ENCODE measurements at places on chromosomes 2 and 18.

- H3K4me3 ChIP-seq = no peak overlapping the region
- no peaks in the 10 kb centered on the region for H3K27me3 ChIP-seq
These were observed 35.1 kb downstream of the TANC1 start for GRCh38 chr2:159003555-159003954.

- H3K36me3 ChIP-seq = peaks cover 16% of the 10 kb centered on the region
- no peak for DNase-seq
- H3K27me3 ChIP-seq = no peaks in the 10 kb centered on the region
- peaks cover under 1% of the 10 kb centered on the region for H3K4me1 ChIP-seq
- no peak overlapping the region for H3K4me3 ChIP-seq
These were observed 79.6 kb upstream of the UBXN4 start for GRCh38 chr2:135662088-135662487.

DNA sequence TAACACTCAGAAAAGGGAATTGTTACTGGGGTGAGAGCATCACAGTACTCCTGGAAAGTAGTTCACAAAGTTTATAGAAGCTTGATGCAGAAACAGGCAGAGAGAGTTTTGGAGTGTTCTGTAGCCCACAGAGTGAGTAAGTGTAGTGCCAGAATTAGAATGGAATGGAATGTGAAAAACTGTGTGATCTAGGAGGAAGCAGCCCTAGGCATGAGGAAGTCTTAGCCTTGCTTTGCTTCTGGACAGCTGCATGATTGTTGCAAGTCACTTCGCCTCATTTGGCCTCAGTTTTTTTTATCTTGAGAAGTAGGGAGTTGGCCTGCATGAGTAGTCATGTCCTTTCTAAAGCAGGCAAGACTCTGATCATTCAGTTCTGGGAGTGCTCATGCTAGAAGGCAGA lies 10.9 kb downstream of the SERPINB12 start:
- H3K36me3 ChIP-seq = no peaks in the 10 kb centered on the region
- no peak overlapping the region for H3K4me3 ChIP-seq
- no peaks in the 10 kb centered on the region for H3K27me3 ChIP-seq
- no peak for DNase-seq
- no peak overlapping the region for H3K27ac ChIP-seq
- H3K4me1 ChIP-seq = no peaks in the 10 kb centered on the region

DNA sequence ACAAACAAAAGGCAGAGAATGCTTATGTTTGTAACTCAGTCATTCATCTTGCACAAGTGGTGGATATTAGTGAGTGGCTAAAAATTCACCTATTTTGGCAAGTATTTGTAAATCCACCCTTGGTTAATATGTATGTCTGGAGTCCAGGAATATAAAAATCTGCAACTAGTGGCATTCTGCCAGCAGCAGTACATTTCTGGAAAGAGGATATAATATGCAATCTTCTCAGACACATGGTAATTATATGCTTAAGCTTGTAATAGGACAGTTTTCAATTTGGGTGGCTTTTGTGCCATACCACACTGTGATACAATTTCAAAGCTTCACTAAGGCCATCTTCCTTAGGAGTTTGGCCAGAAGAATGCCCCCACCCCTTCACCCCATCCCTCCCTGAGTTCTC lies 693.3 kb downstream of the MBD2 start:
- no peaks in the 10 kb centered on the region for H3K4me1 ChIP-seq
- no peaks in the 10 kb centered on the region for H3K27me3 ChIP-seq
- DNase-seq = no peak
- H3K4me3 ChIP-seq = no peak overlapping the region
- H3K36me3 ChIP-seq = no peaks in the 10 kb centered on the region
- no peak overlapping the region for H3K27ac ChIP-seq

GRCh38 chr2:50556934-50557575 lies 474.9 kb downstream of the NRXN1 start:
- H3K4me3 ChIP-seq = no peak overlapping the region
- H3K36me3 ChIP-seq = no peaks in the 10 kb centered on the region
- H3K27me3 ChIP-seq = no peaks in the 10 kb centered on the region
- no peak overlapping the region for H3K27ac ChIP-seq
- no peak for DNase-seq

DNA sequence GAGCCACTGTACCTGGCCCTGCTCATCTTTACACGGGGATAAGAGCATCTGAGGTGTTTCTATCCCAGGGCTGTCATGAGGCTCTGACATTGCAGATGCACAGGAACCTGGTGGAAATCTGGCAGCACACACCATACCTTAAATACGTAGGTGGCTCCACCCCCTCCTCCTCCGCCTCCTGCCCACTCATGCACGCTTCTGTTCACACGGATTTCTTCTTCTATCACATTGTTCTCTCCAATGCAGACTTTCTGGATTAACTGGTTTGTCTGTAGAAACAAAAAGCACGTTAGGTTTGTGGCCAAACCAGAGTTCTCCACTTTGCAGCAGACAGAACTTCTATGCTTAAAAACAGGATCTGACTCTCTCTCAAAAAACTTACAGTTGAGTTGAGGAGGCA lies 118.2 kb downstream of the CLIP4 start:
- no peak for DNase-seq
- no peaks in the 10 kb centered on the region for H3K4me1 ChIP-seq
- H3K27me3 ChIP-seq = peaks cover 18% of the 10 kb centered on the region
- H3K36me3 ChIP-seq = no peaks in the 10 kb centered on the region

DNA sequence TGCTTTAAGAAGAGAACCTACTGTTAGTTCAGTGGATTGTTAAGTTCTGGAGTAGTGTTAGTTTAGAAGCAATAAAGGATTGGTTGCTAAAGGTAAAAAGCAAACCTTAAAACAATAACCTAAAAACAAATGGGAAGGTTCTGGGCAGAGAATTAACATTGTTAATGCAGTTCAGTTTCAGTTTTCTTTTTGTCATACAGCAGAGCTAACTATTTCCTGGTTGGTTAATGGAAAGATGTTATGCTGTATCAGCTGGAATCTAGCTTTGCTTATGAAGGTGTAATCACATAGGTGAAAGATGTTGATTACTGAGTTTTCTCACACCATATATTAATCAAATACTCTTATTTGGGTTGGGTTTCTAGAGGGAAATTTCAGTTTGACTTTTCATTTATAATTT lies 23.8 kb downstream of the SMAD4 start:
- no peak overlapping the region for H3K4me3 ChIP-seq
- H3K27ac ChIP-seq = no peak overlapping the region
- no peaks in the 10 kb centered on the region for H3K27me3 ChIP-seq
- H3K4me1 ChIP-seq = peaks cover 15% of the 10 kb centered on the region
- no peak for DNase-seq
- peaks cover 20% of the 10 kb centered on the region for H3K36me3 ChIP-seq

DNA sequence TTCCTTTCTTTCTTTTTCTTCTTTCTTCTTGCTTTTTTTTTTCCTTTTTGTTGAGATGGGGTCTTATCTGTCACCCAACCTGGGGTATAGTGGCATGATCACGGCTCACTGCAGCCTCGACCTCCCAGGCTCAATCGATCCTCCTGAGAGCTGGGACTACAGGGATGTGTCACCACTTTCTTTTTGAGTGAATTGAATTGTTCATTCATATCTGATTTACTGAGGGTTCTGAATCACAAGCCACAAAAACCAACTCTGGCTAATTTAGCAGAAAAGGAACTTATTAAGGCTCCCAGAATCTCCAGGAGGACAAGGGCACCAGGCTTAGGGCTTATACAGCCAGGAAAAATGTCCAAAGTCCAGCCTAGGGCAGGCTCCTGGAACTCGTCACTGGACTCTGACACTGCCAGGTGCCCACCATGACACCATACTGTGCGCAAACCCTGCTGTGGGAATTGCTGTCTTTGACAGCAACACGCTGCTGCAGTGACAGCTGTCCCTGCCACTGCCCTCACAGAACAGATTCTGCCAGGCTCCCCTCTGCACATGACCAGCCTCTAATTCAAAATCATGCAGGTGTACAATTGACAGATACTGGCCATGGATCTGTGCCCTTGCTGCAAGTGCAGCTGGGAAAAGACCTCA lies 42.9 kb upstream of the EML6 start:
- H3K27ac ChIP-seq = peak overlapping the region; percentile 5
- H3K4me3 ChIP-seq = no peak overlapping the region
- no peaks in the 10 kb centered on the region for H3K4me1 ChIP-seq
- no peaks in the 10 kb centered on the region for H3K36me3 ChIP-seq

- H3K27ac ChIP-seq = no peak overlapping the region
- no peak for DNase-seq
- H3K36me3 ChIP-seq = no peaks in the 10 kb centered on the region
- H3K27me3 ChIP-seq = peaks cover 32% of the 10 kb centered on the region
- H3K4me3 ChIP-seq = no peak overlapping the region
These were observed 72.8 kb upstream of the YPEL5 start for GRCh38 chr2:30074023-30074422.

DNA sequence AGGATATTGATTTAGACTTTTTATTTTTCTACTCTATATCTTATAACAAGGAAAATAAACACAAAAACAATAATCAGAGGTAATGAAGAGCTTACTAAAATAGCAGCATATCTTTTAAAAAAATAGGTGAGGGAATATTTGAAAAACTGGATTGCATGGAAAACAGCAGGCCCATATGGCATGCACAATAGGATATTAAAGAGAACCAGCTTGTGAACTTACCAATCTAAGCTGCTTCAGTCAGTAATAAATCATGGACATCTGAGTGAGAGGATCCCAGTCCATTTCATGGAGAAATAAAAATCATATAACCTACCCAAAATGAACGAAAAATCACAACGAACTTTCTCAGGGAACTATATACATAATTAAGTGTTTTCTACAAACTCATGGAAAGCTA lies 634.6 kb downstream of the ADCYAP1 start:
- no peaks in the 10 kb centered on the region for H3K36me3 ChIP-seq
- no peak overlapping the region for H3K4me3 ChIP-seq
- no peak for DNase-seq
- no peak overlapping the region for H3K27ac ChIP-seq
- H3K27me3 ChIP-seq = no peaks in the 10 kb centered on the region
- H3K4me1 ChIP-seq = no peaks in the 10 kb centered on the region

GRCh38 chr2:124704071-124704925 lies 679.2 kb downstream of the CNTNAP5 start:
- no peak for DNase-seq
- H3K27me3 ChIP-seq = no peaks in the 10 kb centered on the region
- H3K36me3 ChIP-seq = no peaks in the 10 kb centered on the region
- no peak overlapping the region for H3K27ac ChIP-seq
- H3K4me1 ChIP-seq = peaks cover 1% of the 10 kb centered on the region
- no peak overlapping the region for H3K4me3 ChIP-seq

DNA sequence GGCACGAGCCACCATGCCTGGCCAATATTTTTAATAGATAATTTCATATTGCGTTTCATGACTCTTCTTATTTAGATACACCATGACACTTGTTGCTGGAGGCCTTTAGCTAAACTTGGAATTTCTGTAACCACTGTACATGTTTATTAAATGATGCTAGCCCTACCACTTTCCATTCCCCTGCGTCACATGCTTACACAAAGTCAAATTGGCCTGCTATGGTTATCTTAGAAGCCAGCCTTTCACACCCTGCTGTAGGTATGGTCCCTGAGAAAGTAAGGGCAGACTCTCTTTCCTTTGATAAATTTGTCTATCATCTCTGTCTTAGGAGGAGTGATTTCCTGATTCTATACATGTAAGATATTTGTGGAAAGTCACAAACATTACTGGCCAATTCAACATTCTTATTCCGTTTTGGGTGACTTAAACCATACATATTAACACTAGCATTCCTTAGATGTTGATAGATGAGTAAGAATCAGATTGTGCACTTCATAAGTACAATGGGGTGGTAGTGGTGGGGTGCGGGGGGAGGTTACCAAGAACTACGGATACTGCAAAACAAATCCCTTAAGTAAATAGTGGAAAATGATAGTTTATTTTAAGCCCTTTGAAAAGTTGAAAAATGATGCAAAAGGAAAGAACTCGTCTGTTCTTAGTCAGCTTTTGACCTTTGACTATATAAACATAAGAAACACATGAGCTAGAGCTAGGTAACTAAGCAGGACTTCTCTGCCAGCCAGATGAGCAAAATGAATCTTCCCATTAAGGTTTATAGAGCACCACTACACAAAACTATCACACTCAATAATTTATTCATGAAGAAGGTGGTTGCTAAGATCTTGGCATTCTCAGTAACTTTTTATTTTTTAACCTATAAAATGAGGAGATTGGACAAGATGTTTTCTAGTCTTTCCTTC lies 7.9 kb upstream of the NDUFV2 start:
- no peak overlapping the region for H3K4me3 ChIP-seq
- H3K4me1 ChIP-seq = peaks cover 16% of the 10 kb centered on the region
- DNase-seq = no peak

GRCh38 chr2:1047485-1047884 lies 96.8 kb downstream of the SNTG2 start:
- H3K27ac ChIP-seq = no peak overlapping the region
- H3K4me3 ChIP-seq = no peak overlapping the region
- no peak for DNase-seq
- no peaks in the 10 kb centered on the region for H3K36me3 ChIP-seq
- H3K27me3 ChIP-seq = peaks cover 2% of the 10 kb centered on the region
- H3K4me1 ChIP-seq = no peaks in the 10 kb centered on the region

DNA sequence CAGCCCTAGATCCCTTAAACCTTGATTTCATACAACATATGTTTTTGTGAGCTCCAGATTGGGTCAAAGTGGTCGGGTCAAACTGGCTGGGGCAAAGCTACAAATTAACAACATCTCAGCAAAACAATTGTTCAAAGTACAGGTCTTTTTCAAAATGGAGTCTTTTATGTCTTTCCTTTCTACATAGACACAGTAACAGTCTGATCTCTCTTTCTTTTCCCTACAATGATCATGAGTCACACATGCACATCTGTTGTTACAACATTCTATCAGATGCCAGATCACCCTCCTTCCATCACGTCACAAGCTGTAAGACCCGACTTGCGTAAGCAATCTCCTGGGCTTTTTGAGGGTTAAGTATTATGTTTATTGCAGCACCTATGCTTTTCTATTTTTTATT lies 55.1 kb downstream of the RHOB start:
- H3K4me3 ChIP-seq = no peak overlapping the region
- H3K27me3 ChIP-seq = peaks cover 19% of the 10 kb centered on the region

- DNase-seq = no peak
- peaks cover 6% of the 10 kb centered on the region for H3K36me3 ChIP-seq
- H3K4me3 ChIP-seq = no peak overlapping the region
- H3K27me3 ChIP-seq = no peaks in the 10 kb centered on the region
- peak overlapping the region; percentile 81 for H3K27ac ChIP-seq
These were observed 59.6 kb downstream of the NCK2 start for GRCh38 chr2:105804266-105804665.

- H3K27ac ChIP-seq = no peak overlapping the region
- no peak for DNase-seq
- no peak overlapping the region for H3K4me3 ChIP-seq
- H3K4me1 ChIP-seq = peaks cover 9% of the 10 kb centered on the region
- H3K36me3 ChIP-seq = peaks cover 2% of the 10 kb centered on the region
- no peaks in the 10 kb centered on the region for H3K27me3 ChIP-seq
These were observed 119.8 kb downstream of the PTPN4 start for GRCh38 chr2:119879502-119879901.

GRCh38 chr2:11102466-11102865 lies 52.8 kb upstream of the SLC66A3 start:
- H3K36me3 ChIP-seq = no peaks in the 10 kb centered on the region
- H3K27me3 ChIP-seq = peaks cover 15% of the 10 kb centered on the region
- no peak overlapping the region for H3K4me3 ChIP-seq
- DNase-seq = no peak
- no peak overlapping the region for H3K27ac ChIP-seq

GRCh38 chr2:121382744-121383143 lies 97.7 kb upstream of the TFCP2L1 start:
- no peaks in the 10 kb centered on the region for H3K4me1 ChIP-seq
- H3K27ac ChIP-seq = no peak overlapping the region
- DNase-seq = no peak
- no peak overlapping the region for H3K4me3 ChIP-seq
- no peaks in the 10 kb centered on the region for H3K27me3 ChIP-seq
- H3K36me3 ChIP-seq = peaks cover 21% of the 10 kb centered on the region

GRCh38 chr2:196555726-196556125 lies 83.8 kb upstream of the CCDC150 start:
- no peak for DNase-seq
- peaks cover 8% of the 10 kb centered on the region for H3K4me1 ChIP-seq
- no peaks in the 10 kb centered on the region for H3K27me3 ChIP-seq
